Neural progenitor cell (in vitro differentiated cells): ENCODE measurements at places on chromosomes 4 and X.
A peak's percentile ranks its signal among the peaks of the same experiment; 100 is the strongest.

- DNase-seq = no peak
Observed at GRCh38 chr4:31366041-31366440, 645.9 kb downstream of the PCDH7 start.

DNA sequence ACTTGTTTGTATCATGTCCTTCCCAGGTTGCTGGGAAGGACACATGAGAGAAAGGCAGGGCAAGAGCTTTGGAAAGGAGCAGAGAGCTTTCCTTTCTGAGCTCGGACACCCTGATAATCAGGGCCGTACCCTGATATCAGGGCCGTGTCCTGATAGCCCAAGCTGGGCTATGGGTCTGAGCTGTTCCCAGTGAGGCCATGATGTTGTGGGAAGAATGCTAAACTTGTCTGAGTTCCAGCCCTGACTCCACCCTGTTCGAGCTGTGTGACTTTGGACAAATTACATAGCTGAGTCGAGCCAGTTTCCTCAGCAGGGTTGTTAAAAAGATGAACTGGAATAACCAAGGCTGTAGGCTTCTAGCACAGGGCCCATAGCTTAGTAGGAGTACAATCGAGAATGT lies 3.3 kb upstream of the CXCR3 start:
- no peak for DNase-seq

- DNase-seq = no peak
Observed at GRCh38 chr4:141155586-141155985, 22.3 kb upstream of the RNF150 start.

DNA sequence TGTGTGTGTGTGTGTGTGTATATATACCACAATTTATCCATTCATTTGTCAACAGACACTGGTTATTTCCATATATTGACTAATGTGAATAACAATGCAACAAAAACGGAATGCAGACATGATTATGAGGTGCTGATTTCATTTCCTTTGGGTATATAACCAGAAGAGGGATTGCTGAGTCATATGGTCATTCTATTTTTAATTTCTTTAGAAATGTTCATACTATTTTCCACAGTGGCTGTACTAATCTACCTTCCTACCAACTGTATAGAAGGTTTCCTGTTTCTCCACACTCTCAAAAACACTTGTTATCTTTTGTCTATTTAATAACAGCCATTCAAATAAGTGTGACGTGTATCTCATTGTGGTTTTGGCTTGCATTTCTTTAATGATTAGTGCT lies 269.9 kb downstream of the OPHN1 start:
- DNase-seq = no peak

GRCh38 chrX:52284865-52285264 lies 84.0 kb upstream of the XAGE2 start:
- DNase-seq = no peak

- DNase-seq = no peak
Observed at GRCh38 chr4:19159874-19160273, 1091.8 kb upstream of the SLIT2 start.

GRCh38 chr4:139142087-139142486 lies 34.9 kb downstream of the ELF2 start:
- DNase-seq = no peak

GRCh38 chr4:4206204-4206603 lies 20.5 kb downstream of the OTOP1 start:
- no peak for DNase-seq

DNA sequence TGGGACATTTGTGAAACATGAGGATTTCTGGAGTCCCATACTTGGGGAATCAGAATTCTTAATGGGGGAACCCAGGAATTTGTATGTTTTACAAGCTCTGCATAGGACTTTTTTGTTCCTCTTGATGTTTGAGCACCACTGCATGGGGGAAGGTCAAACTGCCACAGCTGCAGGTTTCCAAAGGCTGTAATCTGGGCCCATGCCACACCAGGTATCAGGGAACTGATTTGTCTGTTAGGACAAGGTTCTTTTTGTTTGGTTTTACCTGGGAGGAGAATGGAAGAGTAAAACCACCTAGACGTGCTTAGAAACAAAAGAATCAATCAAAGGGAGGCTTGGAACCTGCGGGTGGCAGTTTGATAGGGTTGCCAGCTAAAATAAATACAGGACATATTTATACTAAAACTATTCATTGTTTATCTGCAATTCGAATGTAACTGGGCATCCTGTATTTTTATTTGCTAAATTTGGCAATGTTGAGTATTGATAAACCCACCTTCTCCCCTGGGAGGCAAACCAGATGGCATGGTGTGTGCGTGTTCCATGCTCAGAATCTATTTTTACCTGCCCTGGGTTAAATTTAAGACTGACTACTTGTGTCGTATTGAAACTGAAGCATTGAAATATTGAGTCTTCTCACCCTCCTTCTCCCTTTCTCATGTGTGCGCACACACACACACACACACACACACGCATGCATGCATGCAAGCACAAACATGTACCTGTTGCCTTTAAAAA lies 63.7 kb downstream of the TMEM164 start:
- no peak for DNase-seq

DNA sequence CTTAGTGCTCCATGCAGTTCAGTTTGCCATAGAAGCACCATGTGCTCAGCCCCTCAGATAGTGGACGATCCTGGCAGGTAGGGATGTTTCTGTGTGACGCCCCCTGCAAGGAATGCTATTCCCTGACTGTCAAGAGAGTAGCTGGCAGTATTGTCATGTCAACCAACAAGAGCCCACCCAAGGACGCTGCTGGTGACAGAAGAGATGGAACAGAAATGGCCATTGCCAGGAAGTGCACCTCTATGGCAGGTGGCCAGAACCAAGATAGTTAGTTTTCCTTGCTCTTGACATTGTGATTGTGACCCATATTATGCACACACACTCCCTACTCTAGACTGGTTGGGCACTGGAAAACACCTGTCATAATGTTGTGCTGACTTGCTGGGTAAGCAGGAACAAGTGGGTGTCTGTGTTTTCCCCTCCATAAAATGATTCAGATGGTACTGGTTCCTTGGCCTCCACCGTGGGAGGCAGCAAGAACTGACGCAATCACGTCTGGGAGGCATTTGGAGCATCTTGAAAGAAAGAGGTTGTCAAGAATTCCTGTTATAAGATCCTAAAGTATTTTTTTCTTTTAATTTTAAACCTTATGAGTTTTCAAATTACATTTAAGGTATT lies 507.9 kb downstream of the MID1IP1 start:
- no peak for DNase-seq

DNA sequence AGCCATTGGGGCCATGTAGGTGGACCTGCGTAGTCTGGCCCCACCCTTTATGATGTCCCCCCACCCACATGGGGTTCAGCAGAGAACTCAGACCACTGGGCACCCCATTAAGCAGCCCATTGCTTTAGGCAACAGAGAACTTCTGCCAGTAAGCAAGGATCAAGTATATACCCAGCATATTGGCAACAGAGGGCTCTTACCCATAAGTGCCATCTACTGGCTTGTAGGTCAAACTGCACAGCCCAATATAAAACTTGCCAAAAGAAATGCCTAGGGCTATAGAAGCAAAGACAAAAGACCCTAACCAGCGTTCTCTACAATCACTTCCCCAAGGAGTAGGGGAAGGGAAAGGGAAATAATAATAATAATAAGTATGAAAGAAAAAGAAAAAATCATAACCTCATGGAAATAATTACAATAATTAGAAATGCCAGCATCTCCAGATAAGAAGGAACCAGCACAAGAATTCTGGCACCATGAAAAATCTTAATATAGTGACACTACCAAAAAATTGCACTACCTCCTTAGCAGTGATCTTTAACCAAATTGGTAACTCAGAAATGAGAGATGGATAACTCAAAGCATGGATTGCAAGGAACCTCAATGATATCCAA lies 1090.7 kb downstream of the FAT4 start:
- DNase-seq = peak; percentile 47

DNA sequence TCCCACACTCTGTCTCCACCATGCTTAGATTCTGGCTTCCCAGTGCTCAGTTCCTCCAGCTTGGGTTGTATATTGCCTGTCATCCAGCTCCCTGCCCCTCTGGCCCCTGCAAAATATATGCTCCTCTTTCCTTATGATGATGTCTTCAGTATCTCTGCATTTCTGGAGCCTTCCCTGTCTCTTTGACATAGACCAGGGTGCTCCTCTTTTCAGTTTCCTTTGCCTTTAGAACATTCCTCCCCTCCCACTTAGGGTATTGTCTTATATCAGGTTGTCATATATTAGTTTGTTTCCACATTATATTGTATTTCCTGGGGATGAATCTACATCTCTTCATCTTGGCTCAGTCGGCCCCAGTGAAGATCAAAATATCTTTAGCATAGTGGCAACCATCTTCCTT lies 526.4 kb downstream of the MID1IP1 start:
- DNase-seq = no peak

DNA sequence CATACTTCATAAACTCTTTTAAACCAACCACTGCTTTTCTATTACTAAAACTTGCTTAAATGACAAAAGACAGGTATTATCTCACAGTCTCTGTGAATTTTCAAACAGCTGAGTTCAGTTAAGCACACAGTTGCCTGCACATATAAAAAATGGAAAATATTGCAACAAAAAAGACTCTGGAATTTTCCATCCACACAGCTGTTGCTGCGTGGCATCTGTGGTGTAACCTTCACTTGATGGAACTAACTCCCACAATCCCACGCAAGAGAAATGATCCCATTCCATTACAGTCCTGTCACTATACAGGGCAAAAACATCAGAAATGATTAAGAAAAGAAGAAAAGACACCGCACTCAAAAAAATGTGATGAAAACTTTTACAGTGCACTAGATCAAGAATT lies 149.8 kb upstream of the TBL1X start:
- DNase-seq = no peak

DNA sequence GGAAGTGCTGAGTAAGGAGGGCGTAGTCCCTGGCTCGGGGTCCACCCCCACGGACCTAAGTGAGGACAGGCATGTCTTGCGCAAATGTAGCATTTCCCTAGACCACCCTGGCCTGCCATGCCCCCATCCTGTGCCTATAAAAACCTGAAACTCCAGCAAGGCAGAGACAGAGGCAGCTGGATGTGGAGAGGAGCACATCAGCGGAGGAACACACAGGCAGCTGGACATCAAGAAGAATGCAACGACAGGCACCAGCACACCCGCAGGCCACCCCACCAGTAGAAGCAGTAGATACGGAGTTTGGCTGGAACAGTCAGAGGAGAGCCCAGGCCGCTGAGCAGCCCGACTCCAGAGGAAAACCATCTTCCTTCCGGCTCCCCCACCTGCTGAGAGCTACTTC lies 345.9 kb downstream of the FSTL5 start:
- DNase-seq = no peak

DNA sequence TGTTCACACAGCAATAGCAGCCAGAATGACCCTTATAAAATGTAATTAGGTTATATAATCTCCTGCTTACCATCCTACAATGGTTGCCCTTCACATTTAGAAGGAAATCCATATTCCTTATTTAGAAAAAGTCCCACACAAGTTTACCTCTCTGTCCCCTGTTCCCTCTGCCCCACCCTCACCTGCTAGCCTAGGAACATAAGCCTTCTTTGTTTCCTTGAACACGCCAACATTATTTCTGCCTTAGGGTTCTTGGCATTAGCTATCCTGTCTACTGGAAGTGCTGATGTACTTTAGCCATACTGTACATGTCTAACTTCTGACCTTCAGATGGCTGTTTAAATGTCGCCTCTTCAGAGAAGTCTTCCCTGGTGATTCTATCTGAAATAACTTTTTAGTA lies 28.4 kb upstream of the USP53 start:
- DNase-seq = no peak

- no peak for DNase-seq
Observed at GRCh38 chr4:126482311-126482710, 1150.4 kb upstream of the INTU start.
